ENCODE measurements at places on chromosomes 3 and 15.

DNA sequence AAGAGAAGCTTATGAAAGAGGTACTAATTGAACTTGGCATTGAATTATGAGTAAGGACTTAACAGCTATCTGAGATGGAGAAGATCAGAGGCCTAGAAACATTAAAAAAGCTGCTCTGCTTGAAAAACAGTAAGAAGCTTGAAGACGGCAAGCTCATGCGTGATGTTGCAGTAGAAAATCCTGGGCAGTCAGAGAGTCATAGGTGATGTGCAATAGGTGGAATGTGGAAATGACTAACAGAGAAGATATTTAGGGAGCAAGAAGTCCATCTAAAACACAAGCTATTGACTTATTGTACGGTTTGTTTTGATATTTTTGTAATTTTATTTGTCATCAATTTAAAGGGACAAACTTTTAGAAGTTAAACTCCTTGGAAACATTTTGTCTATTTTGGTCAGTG is 1101.4 kb downstream of the ROBO2 start:
- no peak for DNase-seq

GRCh38 chr3:140391061-140391460 is 286.8 kb upstream of the TRIM42 start:
- DNase-seq, result no peak

DNA sequence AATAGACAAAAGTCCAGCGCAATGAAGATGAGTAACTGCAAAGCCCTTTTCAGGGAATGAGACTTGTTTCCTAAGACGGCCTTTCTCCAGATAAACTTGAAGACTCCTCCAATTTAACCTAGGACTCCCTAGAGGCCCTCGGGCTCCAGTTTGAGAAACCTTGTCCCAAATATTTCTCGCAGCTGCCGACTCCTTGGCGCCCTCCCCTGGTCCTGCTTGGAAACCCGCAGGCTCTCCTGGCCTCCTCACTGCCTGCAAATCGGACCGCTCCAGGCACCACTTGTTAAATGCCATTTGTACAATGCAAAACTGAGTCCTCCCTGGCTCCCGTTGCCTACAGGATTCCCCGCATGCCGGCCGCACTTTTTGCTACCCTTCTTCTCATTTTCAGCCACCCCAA is 36.8 kb downstream of the MUC4 start:
- DNase-seq, result no peak

DNA sequence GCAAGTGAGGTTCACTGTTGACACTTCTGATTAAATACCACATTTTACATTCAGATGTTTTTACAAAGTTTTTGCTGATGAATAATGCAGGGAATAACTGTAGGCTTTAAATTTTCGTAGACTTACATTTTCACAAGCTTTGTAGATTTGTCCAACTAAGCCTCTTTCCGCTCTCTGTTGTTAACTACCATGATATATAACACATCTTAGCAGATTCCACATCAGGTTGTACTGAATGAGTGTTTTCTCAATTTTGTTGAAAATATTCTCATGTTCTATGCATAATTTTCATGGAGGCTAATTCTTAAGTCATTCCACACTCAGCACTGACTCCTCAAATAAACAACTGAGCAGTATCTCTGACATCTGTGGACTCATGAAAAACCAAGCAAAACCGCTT is 168.3 kb downstream of the RSRC1 start:
- DNase-seq, result no peak

DNA sequence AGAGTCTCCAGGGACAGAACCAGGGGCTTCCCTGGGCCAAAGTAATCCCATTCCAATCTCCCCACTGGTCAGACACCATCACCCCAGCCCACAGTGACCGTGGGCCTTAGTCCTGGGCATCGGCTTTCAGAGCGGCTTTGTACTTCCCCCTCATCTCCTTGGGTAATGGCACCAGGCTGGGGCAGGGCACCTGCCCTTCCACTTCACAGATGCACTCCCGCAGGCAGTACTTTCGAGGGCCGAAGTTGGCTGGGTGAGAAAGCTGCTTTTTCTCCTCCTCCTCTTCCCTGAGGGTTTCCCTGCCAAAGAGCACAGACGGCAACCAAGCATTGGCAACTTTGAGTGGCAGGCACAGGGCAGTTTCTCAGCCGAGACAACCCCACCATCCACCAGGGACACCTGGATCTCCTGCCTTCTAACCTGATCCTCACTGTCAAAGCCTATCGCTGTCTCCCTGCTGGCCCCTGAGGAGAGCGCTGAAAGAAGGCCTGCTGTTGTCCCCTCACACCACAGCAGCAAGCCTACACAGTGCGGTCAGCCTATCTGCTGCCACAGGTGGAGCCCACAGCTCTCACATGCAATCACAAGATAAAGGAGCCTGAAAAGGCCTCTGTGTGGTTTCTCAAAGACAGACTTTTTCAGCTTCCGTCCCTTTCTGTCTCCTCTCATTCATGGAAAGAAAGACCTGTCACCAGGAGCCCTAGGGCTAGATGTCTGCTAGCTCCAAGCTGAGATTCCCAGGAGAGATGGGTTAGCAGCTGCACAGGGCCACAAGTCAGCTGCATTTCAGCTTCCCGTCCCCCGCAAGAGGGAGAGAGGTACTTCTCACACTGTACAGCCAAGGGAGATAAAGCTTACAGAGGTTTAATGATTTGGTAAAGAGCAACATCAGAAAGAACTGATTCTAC is 12.5 kb downstream of the MRPS25 start:
- no peak for DNase-seq

DNA sequence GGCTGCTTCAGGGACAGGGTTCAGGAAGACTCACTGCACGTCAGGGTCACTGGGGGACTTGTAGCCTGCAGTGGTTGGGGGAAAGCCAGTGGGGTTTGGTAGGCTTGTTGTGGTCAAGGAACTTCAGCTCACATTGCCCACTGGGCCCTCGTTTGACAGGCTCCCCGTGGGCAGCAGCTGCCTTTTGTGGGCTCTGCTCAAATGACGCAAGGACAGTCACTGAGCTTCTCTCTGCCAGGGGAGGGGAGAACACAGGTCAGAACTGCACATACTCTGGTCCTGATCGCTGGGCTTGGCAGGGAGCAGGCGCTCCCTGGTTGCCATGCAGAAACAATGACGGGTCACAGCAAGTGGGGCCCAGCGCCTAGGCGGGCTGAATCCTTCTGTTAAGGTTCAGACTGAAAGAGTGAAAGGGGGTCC is 45.5 kb downstream of the FAM174B start:
- DNase-seq, result no peak

- DNase-seq, result no peak
Measured at GRCh38 chr3:33799202-33799551, 747 bp downstream of the PDCD6IP start.

- no peak for DNase-seq
Measured at GRCh38 chr3:97655971-97656370, 108.6 kb upstream of the ARL6 start.

DNA sequence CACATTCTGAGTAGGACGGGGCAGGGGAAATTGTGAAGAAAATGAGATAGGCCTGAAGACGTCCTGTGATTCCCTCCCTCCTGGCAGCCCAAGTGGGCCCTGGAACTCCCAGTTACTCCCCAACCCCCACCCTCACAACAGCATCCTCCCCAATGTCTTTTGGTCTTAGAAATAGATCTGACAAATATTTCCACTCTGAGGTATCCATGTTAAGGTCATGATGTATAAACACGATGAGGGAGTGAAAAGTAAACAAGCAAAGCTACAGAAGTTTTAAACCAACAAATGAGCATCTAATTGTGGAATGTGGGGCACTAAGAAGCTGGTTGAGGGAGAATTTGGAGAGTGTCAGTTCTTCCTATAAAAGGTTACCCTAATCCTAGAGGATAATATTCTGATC is 103.7 kb upstream of the AADACL2 start:
- no peak for DNase-seq

DNA sequence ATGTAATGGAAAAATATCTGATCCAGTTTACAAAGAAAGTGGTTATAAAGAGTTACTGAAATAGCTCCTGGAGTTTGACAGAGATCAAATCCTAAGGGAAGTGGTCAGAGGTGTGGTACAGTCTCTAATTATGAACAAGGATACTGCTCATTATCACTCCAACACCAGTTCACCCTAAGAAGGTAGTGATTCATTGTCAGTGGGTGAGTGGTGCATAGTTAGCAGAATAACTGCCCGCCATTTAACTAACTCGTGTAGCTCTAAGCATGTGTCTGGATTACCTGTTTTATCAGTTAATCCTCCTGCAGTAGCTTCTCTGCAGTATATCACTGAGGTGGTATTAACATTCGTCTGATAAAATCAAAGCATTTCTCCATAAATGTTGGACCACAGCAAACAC is 700.1 kb downstream of the NLGN1 start:
- no peak for DNase-seq

DNA sequence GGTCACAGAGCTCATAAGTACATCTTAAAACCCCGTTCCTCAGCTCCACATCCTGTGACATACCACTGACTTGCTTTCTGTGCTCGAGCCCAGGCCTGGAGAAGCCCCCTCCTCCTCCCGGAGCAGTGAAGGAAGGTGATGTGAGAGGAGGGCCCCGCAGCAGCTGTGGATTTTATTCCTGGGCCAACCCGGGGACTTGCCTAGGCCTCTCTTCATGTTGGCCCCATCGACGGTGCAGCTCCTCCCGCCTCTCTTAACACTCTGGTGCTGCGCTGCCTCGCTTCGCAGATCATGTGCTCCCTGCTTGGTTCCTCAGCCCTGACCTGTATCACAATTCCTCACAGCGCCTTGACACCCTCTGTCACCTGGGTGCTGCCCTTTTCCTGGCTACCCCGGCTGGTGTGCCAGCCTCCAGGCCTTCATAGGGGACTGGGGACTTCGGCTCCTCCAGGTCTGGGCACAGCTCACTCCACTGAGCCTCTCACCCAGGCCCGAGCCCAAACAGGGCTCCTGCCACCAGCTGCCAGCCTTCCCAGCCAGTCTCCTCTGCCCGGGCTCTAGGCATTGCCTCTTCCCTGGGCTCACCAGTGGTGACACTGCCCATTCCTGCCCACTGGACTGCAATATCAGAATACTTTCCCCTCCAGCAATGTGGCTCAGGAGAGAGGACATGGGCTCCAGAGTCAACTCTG is 21.5 kb downstream of the MAGEF1 start:
- no peak for DNase-seq

- DNase-seq, result no peak
Measured at GRCh38 chr3:17195192-17195611, 310.4 kb downstream of the PLCL2 start.

DNA sequence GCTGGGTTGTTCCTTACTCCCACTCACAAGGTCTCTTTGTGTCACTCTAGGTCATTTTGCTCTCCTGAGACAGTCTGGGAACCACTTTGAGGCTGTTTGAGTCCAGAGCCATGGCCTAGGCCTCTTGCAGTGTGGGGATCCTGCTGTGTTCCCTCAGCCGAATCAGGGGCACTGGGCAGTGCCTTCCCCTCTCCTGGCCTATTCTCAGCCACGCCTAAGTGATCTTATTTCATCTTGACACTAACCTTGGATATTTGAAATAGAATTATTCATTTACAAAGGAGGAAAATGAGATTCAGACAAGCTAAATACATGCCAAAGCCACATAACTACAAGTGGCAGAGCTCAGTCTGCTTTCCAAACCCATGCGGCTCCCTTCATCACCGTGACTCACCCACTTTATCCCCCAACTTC is 557.2 kb upstream of the TBL1XR1 start:
- DNase-seq, result no peak

DNA sequence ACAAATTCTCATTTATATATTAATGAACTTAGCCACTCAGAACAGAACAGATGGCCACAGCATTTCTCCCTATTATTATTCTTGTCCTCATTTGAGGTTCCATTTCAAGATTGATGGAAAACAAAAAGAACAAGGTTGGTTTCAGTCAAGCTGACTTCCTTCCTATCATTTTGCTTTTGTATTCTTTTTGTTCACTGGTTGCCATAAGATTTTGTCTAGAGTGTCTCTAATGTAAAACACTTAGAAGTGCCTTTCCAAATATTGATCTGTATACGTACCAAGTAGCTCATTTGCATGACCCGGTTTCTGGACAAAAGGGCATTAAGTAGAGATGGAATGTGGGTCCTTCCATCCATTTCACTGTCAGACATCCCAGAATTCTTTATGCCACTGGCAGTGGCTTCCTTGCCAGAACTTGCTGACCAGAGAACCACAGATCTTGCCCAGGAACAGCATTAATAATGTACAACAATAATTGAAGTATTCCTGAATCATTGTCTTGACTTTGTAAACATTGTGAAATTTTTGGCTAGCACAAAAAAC is 63.8 kb downstream of the PEX5L start:
- no peak for DNase-seq

- DNase-seq, result peak; percentile 41
Measured at GRCh38 chr3:196502775-196503195, 783 bp downstream of the RNF168 start.

DNA sequence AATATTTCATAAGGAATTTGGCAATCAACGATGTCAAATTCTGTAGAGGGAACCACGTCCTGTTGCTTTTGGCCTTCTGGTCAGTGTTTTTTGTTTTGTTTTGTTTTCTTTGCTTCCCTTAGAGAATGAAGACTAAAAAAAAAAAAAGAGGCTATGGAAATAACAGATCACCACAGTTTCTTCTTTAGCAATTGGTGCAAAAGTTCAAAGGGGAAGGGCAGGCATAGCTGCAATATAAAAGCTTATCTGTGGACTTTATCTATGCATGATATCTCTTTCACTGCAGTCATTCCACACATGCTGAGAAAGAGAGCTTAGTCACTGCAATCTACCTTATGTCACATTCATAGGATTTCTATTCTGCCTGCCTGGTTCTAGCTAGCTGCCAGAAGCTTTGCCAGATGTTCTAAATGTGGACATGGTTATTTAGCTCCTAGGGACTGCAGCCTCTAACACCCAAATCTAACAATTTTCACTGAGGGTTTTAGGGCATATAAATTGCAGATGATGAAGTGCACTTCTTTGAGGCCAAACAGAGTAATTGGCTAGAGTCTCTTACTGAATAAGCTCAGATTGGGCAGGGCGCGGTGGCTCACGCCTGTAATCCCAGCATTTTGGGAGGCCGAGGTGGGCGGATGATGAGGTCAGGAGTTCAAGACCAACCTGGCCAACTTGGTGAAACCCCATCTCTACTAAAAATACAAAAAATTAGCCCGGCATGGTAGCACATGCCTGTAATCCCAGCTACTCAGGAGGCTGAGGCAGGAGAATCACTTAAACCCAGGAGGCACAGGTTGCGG is 637.2 kb downstream of the NTRK3 start:
- DNase-seq, result no peak

DNA sequence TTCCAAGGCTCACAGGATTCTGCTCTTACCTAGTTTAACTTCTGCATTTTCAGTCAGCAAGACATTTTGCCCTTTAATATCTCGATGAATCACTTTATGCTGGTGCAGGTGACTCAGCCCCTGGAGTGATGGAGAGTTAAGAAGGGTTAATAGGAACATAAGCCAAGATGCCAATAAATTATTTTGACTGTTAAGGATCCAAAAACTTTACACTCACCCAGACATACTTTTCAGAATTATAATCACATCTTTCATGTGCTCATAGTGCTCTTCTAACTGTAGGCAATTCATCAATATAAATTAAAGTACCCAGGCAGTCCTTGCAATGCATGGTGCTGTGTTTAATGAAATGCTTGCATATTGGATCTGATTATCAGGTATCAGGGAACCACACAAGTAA is 164.1 kb upstream of the SLC2A2 start:
- no peak for DNase-seq

- DNase-seq, result no peak
Measured at GRCh38 chr3:125213946-125214542, 1.5 kb upstream of the SLC12A8 start.

GRCh38 chr3:149955449-149955848 is 15.2 kb downstream of the PFN2 start:
- no peak for DNase-seq

- no peak for DNase-seq
Measured at GRCh38 chr3:190165253-190165652, 44.6 kb upstream of the P3H2 start.

GRCh38 chr15:80562033-80562432 is 133.1 kb upstream of the ABHD17C start:
- no peak for DNase-seq
